Epithelial cell of alveolus of lung (primary cell): ENCODE measurements at places on chromosomes 6 and 20. TPM values are rescaled to one million over a fixed set of nuclear protein-coding genes. Genes with fewer than 3 reads are reported as not detected.

Gene CRISP2
- total RNA-seq = not detected in 2 replicates

Gene SLC4A11
- total RNA-seq = 0.72 and 0.78 TPM in 2 replicates

Gene ETV7
- total RNA-seq = 0.48 and 1.3 TPM in 2 replicates

Gene HLA-DPB1
- total RNA-seq = 20.7 and 48.1 TPM in 2 replicates

Gene TOMM34
- total RNA-seq = 26.7 and 54.7 TPM in 2 replicates

Gene KHDC3L
- total RNA-seq = not detected in 2 replicates

Gene ULBP2
- 0.24 and 4.4 TPM in 2 replicates for total RNA-seq

Gene ZNFX1
- total RNA-seq = 18.0 and 24.2 TPM in 2 replicates

Gene KHDC1L
- not detected in 2 replicates for total RNA-seq
